ENCODE measurements at places on chromosomes 1 and 21.
A peak's percentile ranks its signal among the peaks of the same experiment; 100 is the strongest.

- no peak for DNase-seq
Observed at GRCh38 chr1:36612881-36613280, 130.2 kb upstream of the CSF3R start.

GRCh38 chr1:200610846-200611245, 9.7 kb downstream of the KIF14 start:
- DNase-seq, result peak; percentile 87

- no peak for DNase-seq
Observed at GRCh38 chr1:116126281-116126680, 15.1 kb downstream of the MAB21L3 start.

DNA sequence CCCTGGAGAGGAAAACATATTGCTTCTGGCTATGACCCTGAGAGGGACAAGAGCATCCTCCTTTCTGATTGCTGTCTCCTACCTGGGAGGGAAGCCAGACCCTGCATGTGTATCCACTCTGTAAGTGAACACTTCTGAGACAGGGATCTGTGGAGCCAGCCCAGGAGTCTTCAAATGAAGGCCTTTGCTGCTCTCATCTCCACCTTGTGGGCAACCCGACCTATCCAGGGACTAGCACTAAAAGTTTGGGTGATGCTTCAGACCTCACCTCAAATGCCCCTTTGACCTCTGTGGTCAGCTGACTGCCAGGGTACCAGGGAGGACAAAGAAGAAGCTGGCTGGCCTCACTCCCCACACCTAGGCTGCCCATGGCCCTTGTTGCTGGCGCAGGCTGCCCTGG, 64.7 kb downstream of the KCND3 start:
- no peak for DNase-seq

- no peak for DNase-seq
Observed at GRCh38 chr1:66350001-66350547, 183.9 kb upstream of the SGIP1 start.

GRCh38 chr1:7329868-7330615, 441.1 kb upstream of the VAMP3 start:
- no peak for DNase-seq

DNA sequence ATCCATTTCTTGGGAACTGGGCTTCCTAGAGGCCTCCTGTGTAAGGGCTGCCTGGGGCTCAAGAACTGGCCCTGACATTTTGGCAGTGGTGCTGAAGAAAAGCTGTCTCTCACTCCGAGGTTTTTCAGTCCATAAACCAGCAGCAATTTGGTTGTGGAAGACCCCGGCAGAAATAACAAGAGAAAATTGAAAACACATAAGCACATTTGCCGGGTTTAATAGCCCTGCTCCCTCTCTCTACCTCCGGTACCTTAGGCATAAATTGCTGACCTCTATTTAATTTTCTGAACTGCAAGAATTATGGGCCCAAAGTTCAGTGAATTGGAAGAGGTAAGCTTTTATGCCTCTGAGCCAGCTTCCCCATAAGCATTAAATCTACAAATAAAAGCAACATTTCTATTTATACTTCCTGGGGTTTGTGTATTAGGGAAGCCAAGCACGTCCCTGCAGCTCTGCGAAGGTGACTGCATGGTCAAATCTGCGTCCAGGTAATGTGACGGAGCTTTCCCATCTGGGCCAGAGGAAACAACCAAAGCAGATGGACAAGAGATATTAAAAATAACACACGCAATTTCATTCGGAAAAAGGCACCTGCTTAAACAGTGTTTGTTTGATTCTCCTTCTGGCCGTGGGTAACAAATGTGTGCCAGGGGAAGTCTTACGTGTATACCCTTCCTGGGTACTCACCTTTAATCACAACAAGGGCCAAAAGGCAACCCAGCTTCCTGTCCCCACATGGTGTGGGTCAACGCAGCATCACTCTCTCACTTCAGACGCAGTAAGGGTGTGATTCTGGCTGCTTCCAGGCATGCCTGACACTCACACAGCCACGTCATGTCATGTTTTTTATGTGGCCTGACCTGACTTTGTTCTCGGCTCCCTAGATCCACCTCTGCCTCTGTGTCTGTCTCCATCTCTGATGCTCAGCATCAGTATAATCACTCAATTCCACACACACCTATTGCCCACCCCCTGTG, 69.2 kb downstream of the PAPPA2 start:
- DNase-seq, result no peak

DNA sequence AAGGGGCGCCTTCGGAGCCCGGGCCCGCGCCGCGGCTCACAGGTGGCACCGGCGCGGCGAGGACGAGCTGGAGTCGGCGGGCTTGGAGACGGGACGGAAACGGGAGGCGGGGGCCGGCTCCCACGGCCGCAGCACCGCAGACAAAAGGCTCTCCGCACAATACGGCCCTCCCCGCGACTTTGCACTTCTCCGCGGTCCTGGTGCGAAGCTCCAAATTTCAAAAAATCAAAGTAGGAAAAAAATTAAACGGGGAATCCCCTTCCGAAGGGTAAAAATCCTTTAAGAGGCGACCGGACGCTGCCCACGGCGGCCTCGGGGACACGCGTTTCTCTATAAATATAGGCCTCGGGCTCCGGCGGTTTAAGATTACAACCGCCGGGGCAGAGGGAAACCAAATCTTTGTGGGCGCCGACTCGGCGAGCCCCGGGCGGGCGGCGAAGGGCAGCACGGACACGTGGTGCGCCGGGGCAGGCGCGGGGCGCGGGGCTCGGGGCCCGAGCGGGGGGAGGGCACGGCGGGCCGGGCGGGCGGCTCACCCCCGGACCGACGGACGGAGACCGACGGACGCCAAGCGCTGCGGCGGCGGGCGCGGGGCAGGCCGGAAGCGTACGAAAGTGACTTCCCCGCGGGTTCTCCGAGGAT, 453 bp downstream of the PABPC4 start:
- DNase-seq, result peak; percentile 38

- DNase-seq, result peak; percentile 56
Observed at GRCh38 chr1:72892461-72892860, 610.1 kb upstream of the NEGR1 start.

- DNase-seq, result no peak
Observed at GRCh38 chr1:7150724-7151280, 365.5 kb downstream of the CAMTA1 start.

- DNase-seq, result peak; percentile 41
Observed at GRCh38 chr1:117534995-117535467, 70.8 kb upstream of the TENT5C start.

- DNase-seq, result no peak
Observed at GRCh38 chr1:113793878-113794834, 18.1 kb downstream of the RSBN1 start.
